ENCODE measurements at places on chromosomes 3 and 15.
A peak's percentile ranks its signal among the peaks of the same experiment; 100 is the strongest.

GRCh38 chr3:139572847-139573672 is 33.5 kb upstream of the RBP1 start:
- H3K27me3 ChIP-seq = no peaks in the 10 kb centered on the region
- no peak overlapping the region for H3K27ac ChIP-seq
- no peak overlapping the region for H3K4me3 ChIP-seq
- no peak for DNase-seq
- H3K36me3 ChIP-seq = no peaks in the 10 kb centered on the region

GRCh38 chr3:49500205-49500731 is 30.2 kb downstream of the DAG1 start:
- DNase-seq = no peak
- no peaks in the 10 kb centered on the region for H3K27me3 ChIP-seq
- no peaks in the 10 kb centered on the region for H3K36me3 ChIP-seq
- no peaks in the 10 kb centered on the region for H3K4me1 ChIP-seq
- H3K27ac ChIP-seq = no peak overlapping the region

- no peaks in the 10 kb centered on the region for H3K4me1 ChIP-seq
- H3K27me3 ChIP-seq = no peaks in the 10 kb centered on the region
- no peak for DNase-seq
- no peaks in the 10 kb centered on the region for H3K36me3 ChIP-seq
Measured at GRCh38 chr3:140505876-140506275, 172.0 kb upstream of the TRIM42 start.

DNA sequence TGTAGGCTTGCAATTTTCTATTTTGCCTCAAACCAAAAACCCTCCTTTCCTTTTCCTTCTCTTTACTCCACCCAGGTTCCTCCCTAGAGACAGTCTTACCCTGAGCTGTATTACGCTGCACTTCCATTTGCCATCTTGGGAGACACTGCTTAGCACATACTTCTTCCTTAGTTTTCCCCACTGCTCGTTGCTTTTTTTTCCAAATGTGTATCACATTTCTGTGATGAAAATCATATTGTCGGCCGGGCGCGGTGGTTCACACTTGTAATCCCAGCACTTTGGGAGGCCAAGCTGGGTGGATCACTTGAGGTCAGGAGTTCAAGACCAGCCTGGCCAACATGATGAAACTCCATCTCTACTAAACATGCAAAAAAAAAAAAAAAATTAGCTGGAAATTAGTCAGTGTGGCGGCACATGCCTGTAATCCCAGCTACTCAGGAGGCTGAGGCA is 29.5 kb downstream of the POPDC2 start:
- H3K4me3 ChIP-seq = no peak overlapping the region
- no peaks in the 10 kb centered on the region for H3K27me3 ChIP-seq
- H3K27ac ChIP-seq = no peak overlapping the region
- H3K36me3 ChIP-seq = no peaks in the 10 kb centered on the region
- H3K4me1 ChIP-seq = peaks cover 5% of the 10 kb centered on the region

GRCh38 chr15:80695099-80695910 is at the start of gene ABHD17C:
ABHD17C (plus strand) TSS chr15:80695310; CDS start chr15:80695430, 120 bp downstream.
- peak within 1 kb of the TSS; percentile 9 for H3K27ac ChIP-seq
- no peaks in the 10 kb centered on the region for H3K36me3 ChIP-seq
- H3K4me3 ChIP-seq = peak within 1 kb of the TSS; percentile 87
- H3K27me3 ChIP-seq = no peaks in the 10 kb centered on the region
- peak; percentile 63 for DNase-seq

DNA sequence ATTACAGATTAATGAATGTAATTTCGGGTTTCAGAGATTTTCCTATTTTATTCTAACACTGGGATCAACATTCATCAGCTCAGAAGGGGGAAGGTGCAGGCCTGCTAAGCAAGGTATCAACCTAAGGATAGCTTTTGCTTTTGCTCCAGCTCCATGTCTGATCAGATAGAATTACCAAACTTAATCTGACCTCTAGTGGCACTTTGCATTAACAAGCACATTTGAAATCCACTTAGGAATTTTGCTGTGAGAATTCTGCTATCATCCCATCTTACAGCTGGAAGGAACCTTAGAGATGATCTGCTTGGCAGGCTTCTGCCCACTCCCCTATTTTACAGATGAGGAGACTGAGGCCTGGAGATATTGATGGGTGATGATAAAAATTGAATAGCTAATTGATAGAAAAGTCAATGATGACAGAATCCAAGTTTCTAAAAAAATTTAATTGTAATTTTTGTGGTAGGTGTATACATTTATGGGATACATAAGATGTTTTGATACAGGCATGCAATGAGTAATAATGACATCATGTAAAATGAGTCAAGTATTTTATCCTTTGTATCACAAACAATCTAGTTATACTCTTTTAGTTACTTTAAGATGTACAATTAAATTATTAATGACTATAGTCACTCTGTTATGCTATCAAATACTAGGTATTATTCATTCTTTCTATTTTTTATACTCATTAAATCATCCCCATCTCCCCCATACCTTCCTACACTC is 209.2 kb upstream of the ZPLD1 start:
- H3K36me3 ChIP-seq = no peaks in the 10 kb centered on the region
- no peaks in the 10 kb centered on the region for H3K27me3 ChIP-seq
- H3K27ac ChIP-seq = no peak overlapping the region
- DNase-seq = peak; percentile 64

- H3K36me3 ChIP-seq = no peaks in the 10 kb centered on the region
- peak; percentile 11 for DNase-seq
- H3K4me1 ChIP-seq = no peaks in the 10 kb centered on the region
- H3K4me3 ChIP-seq = no peak overlapping the region
Measured at GRCh38 chr3:184050217-184050847, 2.5 kb upstream of the HTR3C start.

Measured in MM.1S (cell line).